ENCODE measurements at places on chromosomes 13 and 19.

DNA sequence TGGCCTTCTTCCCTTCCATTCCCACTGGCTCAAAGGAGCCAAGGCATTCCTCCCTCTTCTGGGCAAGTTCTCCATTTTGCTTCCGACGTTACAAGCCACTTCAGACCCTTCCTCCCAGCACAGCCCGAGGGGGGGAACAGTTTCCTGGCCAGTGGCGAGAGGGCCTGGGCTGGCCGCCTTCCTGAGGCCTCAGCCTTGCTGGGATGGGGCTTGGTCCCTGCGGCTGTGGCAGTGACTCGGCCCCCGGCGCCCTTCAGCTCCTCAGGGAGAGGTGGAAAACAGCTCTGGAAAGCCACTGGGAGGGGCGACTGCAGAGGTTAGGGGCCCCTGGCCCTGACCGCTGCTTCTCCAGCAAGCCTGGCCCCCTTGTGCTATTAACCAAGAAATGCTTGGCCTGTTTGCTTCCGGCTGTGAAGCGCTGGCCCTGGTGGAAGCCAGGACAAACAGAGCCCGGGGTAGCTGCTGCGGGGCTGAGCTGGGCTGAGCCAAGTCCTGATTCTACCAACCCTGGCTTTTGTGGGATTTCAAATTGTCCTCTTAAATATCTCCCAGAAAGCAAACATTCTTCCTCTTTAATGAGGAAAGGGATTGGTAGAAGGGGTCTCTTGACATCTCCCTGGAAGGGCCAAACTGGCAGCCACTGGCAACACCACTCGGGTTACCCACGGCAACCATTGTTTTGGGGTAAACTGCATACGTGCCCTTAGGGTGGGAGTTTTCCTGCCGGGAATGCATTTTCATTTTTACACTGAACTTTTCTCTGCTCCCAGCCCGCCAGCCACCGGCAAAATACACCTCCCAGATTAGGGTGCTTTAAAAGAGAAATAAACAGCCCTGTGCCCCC lies 38.7 kb downstream of the C13orf46 start:
- no peak for DNase-seq

DNA sequence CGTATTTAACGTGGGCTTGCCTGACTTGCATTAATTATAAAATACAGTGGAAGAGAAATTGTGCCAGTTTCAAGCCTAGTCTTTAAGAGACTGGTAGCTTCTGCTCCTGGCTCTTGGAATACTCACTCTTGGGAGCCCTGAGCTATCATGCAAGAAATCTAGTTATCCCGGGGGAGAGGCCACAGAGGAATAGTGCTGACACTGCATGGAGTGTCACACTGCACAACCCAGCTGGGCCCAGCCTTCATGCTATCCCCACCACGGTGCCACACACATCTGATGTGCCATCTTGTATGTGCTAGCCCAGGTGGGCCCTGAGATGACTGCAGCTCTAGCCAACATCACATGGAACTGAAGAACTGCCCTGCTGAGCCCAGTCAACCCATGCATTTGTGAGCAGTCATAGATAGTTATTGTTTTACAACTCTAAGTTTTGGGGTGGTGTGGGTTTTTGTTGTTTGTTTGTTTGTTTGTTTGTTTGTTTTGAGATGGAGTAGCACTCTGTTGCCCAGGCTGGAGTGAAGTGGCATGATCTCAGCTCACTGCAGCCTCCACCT lies 8.3 kb downstream of the MAMSTR start:
- DNase-seq, result no peak

GRCh38 chr13:51047434-51048165 lies 63.5 kb downstream of the C13orf42 start:
- peak; percentile 6 for DNase-seq

DNA sequence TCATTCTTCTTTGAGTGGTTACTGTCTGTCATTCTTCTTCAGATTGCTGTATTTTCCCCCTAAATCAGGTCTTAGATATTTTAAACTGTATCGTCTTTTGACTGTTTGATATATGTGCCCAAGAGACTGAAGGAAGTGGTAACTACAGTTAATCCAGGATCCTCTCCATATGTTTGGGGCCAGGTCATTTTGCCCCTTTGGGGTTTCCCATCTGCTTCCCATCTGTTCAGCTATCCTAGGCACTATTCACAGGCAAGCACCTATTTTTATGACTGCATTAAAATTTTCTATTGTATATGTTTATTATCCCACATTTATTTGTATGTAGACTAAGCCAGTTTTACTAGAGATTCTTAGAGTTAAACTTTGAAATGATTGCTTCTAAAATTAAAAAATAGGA lies 244.2 kb downstream of the PCCA start:
- DNase-seq, result no peak

DNA sequence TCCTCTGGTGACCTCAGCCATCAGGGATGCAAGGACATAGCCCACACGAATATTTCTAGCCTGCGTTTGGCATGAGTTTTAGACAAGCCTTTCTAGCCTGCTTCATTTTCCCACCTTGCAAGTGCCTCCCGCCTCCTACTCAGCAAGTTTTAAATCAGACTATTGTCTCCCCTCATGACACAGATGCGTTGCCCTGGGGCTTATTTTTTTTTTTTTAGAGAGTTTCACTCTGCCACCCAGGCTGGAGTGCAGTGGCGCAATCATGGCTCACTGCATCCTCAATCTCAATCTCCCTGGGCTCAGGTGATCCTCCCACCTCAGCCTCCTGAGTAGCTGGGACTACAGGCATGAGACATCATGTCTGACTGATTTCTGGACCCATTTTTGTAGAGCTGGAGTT lies 14.6 kb downstream of the GJB2 start:
- no peak for DNase-seq

DNA sequence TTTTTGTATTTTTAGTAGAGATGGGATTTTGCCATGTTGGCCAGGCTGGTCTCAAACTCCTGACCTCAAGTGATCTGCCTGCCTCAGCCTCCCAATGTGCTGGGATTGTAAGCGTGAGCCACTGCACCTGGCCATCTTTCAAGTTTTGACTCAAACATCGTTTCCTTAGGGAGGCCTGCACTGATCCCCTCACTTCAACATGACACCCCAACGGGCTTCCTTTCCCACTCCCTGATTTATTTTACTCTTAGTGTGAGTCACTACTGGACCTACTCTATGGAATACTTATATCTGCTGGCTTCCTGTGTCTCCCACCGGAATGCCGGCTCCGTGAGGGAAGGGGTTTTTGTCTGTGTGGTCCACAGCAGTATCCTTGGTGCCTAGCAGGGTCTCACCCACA lies 4.5 kb upstream of the ADAMTS10 start:
- DNase-seq, result no peak

GRCh38 chr13:110123041-110123809 lies 183.7 kb downstream of the COL4A1 start:
- DNase-seq, result no peak

GRCh38 chr19:374183-374885 lies 29.7 kb upstream of the MIER2 start:
- DNase-seq, result no peak

- no peak for DNase-seq
Measured at GRCh38 chr19:44796701-44797115, 12.2 kb upstream of the BCAM start.

Data from erythroblast (primary cell).